ENCODE measurements at places on chromosomes 5 and 9.

- no peak for DNase-seq
These were observed 45.5 kb downstream of the GALNT12 start for GRCh38 chr9:98852961-98853360.

DNA sequence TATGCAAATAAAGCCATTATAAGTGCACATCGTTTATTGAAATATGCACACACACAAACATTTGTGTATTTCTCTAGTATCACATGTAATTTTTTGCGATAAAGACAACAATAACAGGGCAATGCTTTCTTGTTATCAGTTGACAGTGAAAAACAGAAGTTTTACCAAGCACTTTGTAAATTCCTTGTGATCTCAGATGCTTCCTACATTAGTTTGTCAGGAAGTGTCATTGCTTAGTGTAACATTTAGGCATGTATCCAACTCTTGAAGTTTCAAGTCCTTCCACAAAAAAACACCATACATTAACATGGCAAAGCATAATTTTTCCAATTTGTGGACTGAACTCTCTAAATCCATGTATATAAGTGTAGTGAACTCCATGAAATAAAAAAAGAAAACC, 46.4 kb downstream of the MOCS2 start:
- DNase-seq: no peak

- no peak for DNase-seq
These were observed 528.9 kb downstream of the DTWD2 start for GRCh38 chr5:118459490-118459889.

GRCh38 chr5:89584339-89584956, 701.5 kb upstream of the MEF2C start:
- peak; percentile 11 for DNase-seq

DNA sequence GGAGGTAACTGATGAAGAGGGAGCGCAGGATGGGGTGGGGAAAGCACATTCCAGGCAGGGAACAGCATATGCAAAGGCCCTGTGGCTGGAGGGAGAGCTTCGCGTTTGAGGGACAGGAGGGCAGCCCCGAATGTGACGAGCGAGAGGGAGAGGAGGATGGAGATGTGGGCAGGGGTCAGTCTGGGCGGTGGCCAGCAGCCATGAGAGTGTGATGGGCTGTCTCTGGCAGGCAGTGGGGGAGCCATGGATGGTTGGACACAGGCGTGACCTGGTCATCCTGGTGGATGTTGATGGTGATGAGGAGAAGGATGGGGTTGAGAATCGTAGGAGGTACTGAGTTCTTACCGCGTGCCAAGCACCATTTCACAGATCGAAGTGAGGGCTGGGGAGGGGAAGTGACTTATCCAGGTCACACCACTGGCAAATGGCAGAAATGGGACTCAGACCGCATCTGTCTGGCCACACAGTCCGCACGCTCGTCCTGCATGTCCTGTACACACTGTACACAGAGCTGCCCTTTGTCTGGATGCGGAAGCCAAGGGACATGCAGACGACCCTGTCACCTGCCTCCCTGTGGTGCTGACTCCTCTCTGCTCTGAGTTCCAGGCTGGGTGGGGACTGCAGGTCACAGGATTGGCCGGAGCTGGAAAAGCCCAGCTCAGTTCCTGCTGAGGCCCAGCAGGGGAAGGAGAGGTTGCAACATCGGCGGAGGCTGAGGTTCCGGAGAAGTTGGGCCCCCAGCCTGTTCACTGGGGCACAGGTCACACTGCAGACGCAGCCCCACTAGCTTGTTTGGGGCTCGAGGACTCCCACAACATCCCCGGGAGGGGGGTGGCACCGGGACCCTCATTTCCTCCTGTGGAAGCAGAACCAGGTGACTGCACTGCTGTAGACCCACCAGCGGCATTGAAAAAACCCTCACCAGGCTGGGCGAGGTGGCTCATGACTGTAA, 165.6 kb upstream of the IER5L start:
- DNase-seq: no peak
